ENCODE measurements at places on chromosomes 1 and 21. TPM values are rescaled to one million over a fixed set of nuclear protein-coding genes. Genes with fewer than 3 reads are reported as not detected.

CLEC20A gene
- not detected for total RNA-seq

SUSD4 gene
- 1.1 TPM for total RNA-seq

SNAP47 gene
- total RNA-seq: 49.9 TPM

AMY1B gene
- total RNA-seq: not detected

TCHHL1 gene
- total RNA-seq: not detected

UBE2Q1 gene
- total RNA-seq: 45.6 TPM

HES3 gene
- not detected for total RNA-seq

MAP7D1 gene
- total RNA-seq: 152 TPM

RGS7 gene
- not detected for total RNA-seq

TOR1AIP1 gene
- 26.0 TPM for total RNA-seq

KLHDC9 gene
- total RNA-seq: 1.1 TPM

PRAMEF7 gene
- not detected for total RNA-seq

ADGRB2 gene
- 0.34 TPM for total RNA-seq

DONSON gene
- total RNA-seq: 4.8 TPM

PRR9 gene
- total RNA-seq: 2.1 TPM

HSPG2 gene
- 521 TPM for total RNA-seq

CXADR gene
- total RNA-seq: 56.7 TPM

GNG12 gene
- 101 TPM for total RNA-seq

TMPRSS15 gene
- not detected for total RNA-seq

DUSP10 gene
- total RNA-seq: 49.5 TPM

PSEN2 gene
- 18.0 TPM for total RNA-seq

SIPA1L2 gene
- total RNA-seq: 38.6 TPM

MAGI3 gene
- 10.3 TPM for total RNA-seq

CD160 gene
- under 0.01 TPM for total RNA-seq

RAB13 gene
- total RNA-seq: 38.6 TPM

PRKAB2 gene
- total RNA-seq: 34.2 TPM

CDKN2C gene
- 0.36 TPM for total RNA-seq

MYCBP gene
- 10.2 TPM for total RNA-seq

NMNAT1 gene
- total RNA-seq: 14.7 TPM

PRAMEF4 gene
- total RNA-seq: not detected

MRPS15 gene
- 73.7 TPM for total RNA-seq

MIXL1 gene
- total RNA-seq: not detected

REN gene
- total RNA-seq: under 0.01 TPM

FCRL1 gene
- not detected for total RNA-seq

NFASC gene
- total RNA-seq: 0.34 TPM

F13B gene
- total RNA-seq: not detected

ZNF670 gene
- 6.2 TPM for total RNA-seq

TPTE gene
- total RNA-seq: not detected

SLFNL1 gene
- 0.21 TPM for total RNA-seq

LIPI gene
- total RNA-seq: not detected

PALMD gene
- 1.7 TPM for total RNA-seq

FAM151A gene
- not detected for total RNA-seq

TLR5 gene
- total RNA-seq: 7.9 TPM

Measured in nasal cavity respiratory epithelium epithelial cell of viscerocranial mucosa (primary cell).